ENCODE measurements at places on chromosomes 7 and 10. TPM values are rescaled to one million over a fixed set of nuclear protein-coding genes. Genes with fewer than 3 reads are reported as not detected.

NAMPT gene
- 194 TPM for total RNA-seq

DNA sequence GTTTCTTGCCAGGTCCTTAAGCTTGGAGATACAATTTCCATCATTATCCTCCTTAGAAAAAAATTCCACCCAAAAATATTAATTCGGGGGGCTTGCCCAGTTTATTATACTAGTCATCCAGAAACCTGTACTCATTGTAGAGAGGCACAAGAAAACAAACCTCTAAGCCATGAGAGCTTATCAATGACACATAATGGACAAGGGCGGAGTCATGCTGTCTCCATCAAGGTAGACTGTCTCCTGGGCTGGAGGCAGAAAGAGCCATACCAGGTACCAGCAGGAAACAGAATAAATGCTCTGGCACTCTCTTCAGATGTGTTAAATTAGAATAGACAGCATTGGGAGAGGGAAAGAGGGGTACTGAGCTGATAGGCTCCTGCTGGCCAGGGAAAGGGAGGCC is 69.8 kb upstream of the GSDME start:
- H3K27ac ChIP-seq, result no peak overlapping the region
- H3K4me1 ChIP-seq, result no peaks in the 10 kb centered on the region
- no peaks in the 10 kb centered on the region for H3K36me3 ChIP-seq
- no peak overlapping the region for H3K4me3 ChIP-seq
- DNase-seq, result no peak

DNA sequence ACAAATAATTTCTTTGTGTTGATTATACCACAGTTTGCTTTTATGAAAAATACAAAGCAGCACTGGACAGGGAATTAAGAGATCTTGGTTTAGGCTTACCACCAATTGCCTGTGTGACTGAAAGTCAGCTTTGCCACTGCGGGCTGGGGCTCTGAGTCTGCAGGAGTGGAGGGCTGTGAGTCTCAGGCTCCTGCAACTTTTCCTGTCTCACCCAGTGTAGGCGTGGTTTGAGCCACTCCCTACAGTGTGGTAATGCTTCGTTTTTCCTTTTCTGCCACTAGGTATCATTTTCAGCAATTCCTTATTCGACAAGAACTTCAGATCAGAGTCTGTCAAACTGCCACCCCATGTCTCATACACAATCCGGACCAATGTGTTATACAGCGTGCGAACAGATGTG is 180.6 kb downstream of the ABCA13 start:
- H3K27me3 ChIP-seq, result no peaks in the 10 kb centered on the region
- H3K4me1 ChIP-seq, result no peaks in the 10 kb centered on the region
- H3K4me3 ChIP-seq, result no peak overlapping the region
- DNase-seq, result no peak

GRCh38 chr10:103510046-103510685 is 16.7 kb downstream of the NEURL1 start:
- no peaks in the 10 kb centered on the region for H3K4me1 ChIP-seq
- no peaks in the 10 kb centered on the region for H3K27me3 ChIP-seq
- H3K4me3 ChIP-seq, result no peak overlapping the region
- no peak for DNase-seq
- no peaks in the 10 kb centered on the region for H3K36me3 ChIP-seq

GRCh38 chr10:51658000-51658399 is 41.4 kb downstream of the CSTF2T start:
- no peak for DNase-seq
- H3K27me3 ChIP-seq, result no peaks in the 10 kb centered on the region
- H3K36me3 ChIP-seq, result no peaks in the 10 kb centered on the region
- H3K4me3 ChIP-seq, result no peak overlapping the region

DNA sequence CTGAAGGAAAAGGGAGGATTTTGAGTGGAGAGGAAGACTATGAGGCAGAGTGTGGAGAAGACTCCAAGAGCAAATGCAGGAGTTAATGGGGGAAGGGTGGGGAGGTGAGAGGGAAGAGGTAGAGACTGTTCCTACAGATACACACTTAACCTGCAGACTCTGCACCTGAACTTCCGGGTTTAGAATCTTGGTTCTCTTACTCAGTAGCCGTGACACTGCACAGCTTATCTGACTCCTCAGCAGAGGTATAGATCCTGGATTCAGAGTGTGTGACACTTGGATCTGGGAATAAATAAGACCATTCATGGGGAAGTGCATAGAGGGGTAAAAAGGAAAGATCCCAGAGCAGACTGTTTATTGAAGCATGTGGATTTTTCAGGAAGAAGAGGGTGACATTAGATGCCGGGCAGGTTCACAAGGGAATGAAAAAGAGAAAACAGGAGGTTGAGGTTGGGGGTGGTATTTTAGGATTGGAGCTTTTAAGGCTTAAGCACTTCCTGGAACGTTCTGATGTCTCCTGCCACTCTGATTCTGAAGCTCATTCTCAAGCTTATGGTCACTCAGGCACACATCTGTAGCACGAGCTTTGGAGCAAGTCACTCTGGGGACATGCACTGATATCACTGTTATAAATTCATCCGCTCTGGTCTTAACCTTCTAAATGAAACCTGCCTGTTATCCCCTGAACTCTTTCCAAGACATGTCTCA is 5.7 kb upstream of the ZC3HAV1L start:
- no peak overlapping the region for H3K4me3 ChIP-seq
- no peaks in the 10 kb centered on the region for H3K36me3 ChIP-seq
- H3K4me1 ChIP-seq, result peaks cover under 1% of the 10 kb centered on the region
- no peak for DNase-seq

DNA sequence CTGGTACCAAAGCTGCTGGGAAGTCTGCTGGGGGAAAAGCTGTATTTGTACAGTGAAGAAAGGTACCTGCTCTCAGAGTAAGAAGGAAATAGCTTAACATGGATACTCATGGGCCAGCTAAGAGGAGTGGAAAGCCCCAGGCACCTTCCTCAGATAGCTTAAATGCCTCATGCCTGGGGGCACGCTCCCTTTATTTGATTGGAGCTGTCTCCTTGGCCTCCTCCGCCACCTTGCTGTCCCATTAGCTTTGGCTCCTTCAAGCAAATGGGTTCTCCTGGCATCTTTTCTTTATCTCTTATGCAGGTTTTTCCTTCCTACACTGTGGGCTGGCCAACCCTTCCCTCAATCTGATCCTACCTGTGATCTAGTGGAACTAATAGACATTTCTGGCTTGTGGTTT is 318.5 kb downstream of the SH2D4B start:
- H3K4me3 ChIP-seq, result no peak overlapping the region
- DNase-seq, result no peak
- no peaks in the 10 kb centered on the region for H3K4me1 ChIP-seq
- no peaks in the 10 kb centered on the region for H3K27me3 ChIP-seq

- DNase-seq, result no peak
- no peaks in the 10 kb centered on the region for H3K27me3 ChIP-seq
- H3K27ac ChIP-seq, result no peak overlapping the region
- H3K4me1 ChIP-seq, result no peaks in the 10 kb centered on the region
Measured at GRCh38 chr10:36675458-36675880, 449.9 kb upstream of the ANKRD30A start.

DNA sequence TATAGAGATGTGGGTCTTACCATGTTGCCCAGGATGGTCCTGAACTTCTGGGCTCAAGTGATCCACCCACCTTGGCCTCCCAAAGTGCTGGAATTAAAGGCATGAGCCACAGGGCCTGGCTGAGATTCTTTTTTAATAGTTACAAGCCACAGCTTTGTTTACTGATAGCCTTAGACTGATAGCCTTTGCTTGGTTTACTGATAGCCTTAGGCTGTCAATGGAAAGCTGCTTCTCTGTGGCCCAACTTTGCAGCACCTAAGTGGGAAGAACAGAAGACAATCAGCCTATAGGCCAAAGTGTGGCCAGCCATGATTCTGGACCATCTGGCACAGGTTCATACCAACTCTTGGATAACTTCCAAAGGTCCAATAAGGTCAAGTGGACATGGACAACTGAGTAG is 24.1 kb upstream of the CDCA7L start:
- no peak for DNase-seq
- H3K27ac ChIP-seq, result no peak overlapping the region
- no peaks in the 10 kb centered on the region for H3K27me3 ChIP-seq
- no peaks in the 10 kb centered on the region for H3K4me1 ChIP-seq
- no peaks in the 10 kb centered on the region for H3K36me3 ChIP-seq

EIF5AL1 gene
- 0.08 TPM for total RNA-seq

GRCh38 chr7:13538669-13539068 is 450.8 kb downstream of the ETV1 start:
- H3K4me3 ChIP-seq, result no peak overlapping the region
- H3K27me3 ChIP-seq, result no peaks in the 10 kb centered on the region
- H3K36me3 ChIP-seq, result no peaks in the 10 kb centered on the region
- H3K4me1 ChIP-seq, result no peaks in the 10 kb centered on the region
- no peak for DNase-seq
